ENCODE measurements at places on chromosomes 7 and 10. TPM values are rescaled to one million over a fixed set of nuclear protein-coding genes. Genes with fewer than 3 reads are reported as not detected.
A peak's percentile ranks its signal among the peaks of the same experiment; 100 is the strongest.

GRCh38 chr10:7302392-7302906 lies 108.4 kb downstream of the SFMBT2 start:
- H3K27ac ChIP-seq: no peak overlapping the region
- peaks cover 14% of the 10 kb centered on the region for H3K4me1 ChIP-seq
- H3K4me3 ChIP-seq: no peak overlapping the region
- H3K27me3 ChIP-seq: no peaks in the 10 kb centered on the region

Gene NPFFR1
- total RNA-seq: not detected

DNA sequence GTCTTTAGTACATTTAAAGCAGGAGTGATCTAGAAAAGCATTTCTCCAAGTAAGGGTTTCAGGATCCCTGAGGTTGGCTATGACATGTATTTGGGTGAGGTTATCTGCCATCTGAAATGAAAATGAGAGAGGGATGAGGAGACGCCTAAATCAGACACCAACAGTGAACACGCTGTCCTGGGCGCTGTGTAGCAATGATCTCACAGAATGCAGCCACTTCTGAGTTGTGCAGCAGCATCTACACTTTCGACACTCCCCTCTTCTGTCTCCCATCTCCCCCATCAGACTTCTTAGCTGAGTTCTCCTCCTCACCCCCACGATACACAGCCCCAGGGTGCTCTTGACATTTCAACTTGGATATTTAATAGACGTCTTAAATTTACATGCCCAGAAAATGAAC lies 95.4 kb downstream of the SVIL start:
- H3K4me3 ChIP-seq: no peak overlapping the region
- no peaks in the 10 kb centered on the region for H3K36me3 ChIP-seq
- no peak overlapping the region for H3K27ac ChIP-seq
- H3K27me3 ChIP-seq: no peaks in the 10 kb centered on the region
- no peaks in the 10 kb centered on the region for H3K4me1 ChIP-seq

GRCh38 chr7:69177461-69177861 lies 420.8 kb upstream of the AUTS2 start:
- H3K4me1 ChIP-seq: no peaks in the 10 kb centered on the region
- no peak overlapping the region for H3K27ac ChIP-seq
- no peaks in the 10 kb centered on the region for H3K36me3 ChIP-seq
- DNase-seq: no peak
- no peak overlapping the region for H3K4me3 ChIP-seq

Gene NEUROD6
- total RNA-seq: not detected

GRCh38 chr7:23371654-23372053 lies 72.5 kb downstream of the MALSU1 start:
- H3K27me3 ChIP-seq: no peaks in the 10 kb centered on the region
- no peak overlapping the region for H3K4me3 ChIP-seq
- no peak for DNase-seq
- peaks cover 4% of the 10 kb centered on the region for H3K4me1 ChIP-seq

DNA sequence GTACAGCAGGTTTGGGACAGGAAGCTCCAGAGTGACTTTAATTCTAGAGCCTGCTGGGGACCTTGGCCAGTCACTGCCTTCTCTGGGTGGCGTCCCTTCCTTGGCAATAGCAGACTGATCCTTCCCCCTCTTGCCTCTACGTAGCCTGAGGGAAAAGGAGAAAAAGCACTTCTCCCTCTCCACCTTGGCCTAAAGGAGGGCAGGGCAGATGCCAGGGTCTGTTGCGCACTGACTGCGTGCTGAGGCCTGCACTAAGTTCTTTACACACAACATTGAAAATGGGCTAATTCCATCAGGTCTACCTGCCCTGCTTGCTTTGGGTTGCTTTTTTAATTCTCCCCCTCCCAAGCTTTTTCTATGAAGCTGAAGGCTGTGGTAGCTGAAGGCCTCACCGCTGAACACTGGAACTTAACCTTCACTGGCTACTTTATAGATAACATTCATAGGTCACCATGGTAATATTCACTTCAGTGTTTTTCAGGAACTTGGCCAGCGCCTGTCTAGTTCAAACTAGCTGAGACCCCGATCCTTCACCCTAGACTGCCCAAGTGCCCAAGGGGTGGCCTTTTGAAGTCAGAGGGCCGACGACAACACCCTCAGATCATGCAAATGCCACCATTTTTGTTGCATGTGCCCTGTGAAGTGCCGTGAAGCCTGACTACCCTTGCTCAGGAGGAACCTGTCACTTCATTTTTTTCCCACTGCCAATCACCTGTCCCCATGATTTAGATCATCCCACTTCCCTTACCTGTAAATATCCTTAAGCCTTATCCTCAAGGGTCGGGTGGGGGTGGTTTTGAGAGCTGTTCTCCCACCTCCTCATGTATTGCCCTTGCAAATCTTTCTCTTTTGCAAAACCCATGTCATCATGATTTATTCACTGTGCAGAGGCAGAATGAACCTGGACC lies 28.7 kb downstream of the PRF1 start:
- H3K4me3 ChIP-seq: no peak overlapping the region
- H3K36me3 ChIP-seq: no peaks in the 10 kb centered on the region
- H3K27me3 ChIP-seq: no peaks in the 10 kb centered on the region
- DNase-seq: no peak
- peaks cover 89% of the 10 kb centered on the region for H3K4me1 ChIP-seq
- H3K27ac ChIP-seq: no peak overlapping the region

Gene ACBD5
- total RNA-seq: 58.8 TPM

- H3K4me3 ChIP-seq: no peak overlapping the region
- H3K27me3 ChIP-seq: no peaks in the 10 kb centered on the region
- no peak for DNase-seq
- no peaks in the 10 kb centered on the region for H3K4me1 ChIP-seq
- H3K36me3 ChIP-seq: no peaks in the 10 kb centered on the region
Measured at GRCh38 chr10:124127965-124128810, 34.8 kb upstream of the CHST15 start.

DNA sequence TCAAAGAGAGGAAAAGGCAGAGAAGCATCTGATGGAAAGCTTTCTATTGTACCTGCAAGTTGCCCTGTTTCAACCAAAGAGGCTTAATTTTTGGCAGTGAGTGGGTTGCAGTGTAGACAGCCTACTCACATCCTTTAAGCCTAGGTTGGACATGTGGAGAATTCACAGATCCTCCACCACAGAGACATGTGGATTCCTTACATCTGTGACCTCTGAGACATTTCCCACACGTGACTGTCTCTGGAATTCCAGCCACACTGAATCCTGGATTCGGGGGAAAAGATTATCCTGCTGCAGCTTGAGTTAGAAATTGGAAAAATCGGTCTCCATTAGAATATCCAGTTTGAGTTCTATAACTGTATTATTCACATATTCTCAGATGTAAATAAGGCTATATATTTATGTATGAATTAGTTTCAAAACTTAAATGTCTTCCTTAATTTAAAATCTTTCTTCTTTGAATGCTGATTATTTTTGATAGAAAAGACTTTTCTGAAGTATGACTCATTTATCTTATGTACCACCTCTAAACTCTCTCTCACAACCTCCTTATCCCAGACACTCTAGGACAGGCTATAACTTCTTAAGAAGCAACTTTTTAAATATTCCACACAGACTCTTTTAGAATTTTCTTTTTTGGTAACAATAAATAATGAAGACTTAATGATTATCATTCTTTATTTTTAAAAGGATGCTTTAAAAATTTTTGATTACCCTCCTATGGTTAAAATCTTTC lies 123.3 kb downstream of the TWIST1 start:
- H3K27me3 ChIP-seq: no peaks in the 10 kb centered on the region
- no peak for DNase-seq
- H3K4me3 ChIP-seq: no peak overlapping the region

Gene BPGM
- total RNA-seq: 31.4 TPM

Gene TRIM50
- not detected for total RNA-seq

GRCh38 chr10:59243611-59244195 lies 67.3 kb downstream of the PHYHIPL start:
- H3K4me3 ChIP-seq: no peak overlapping the region
- no peak overlapping the region for H3K27ac ChIP-seq
- DNase-seq: no peak
- H3K27me3 ChIP-seq: no peaks in the 10 kb centered on the region

DNA sequence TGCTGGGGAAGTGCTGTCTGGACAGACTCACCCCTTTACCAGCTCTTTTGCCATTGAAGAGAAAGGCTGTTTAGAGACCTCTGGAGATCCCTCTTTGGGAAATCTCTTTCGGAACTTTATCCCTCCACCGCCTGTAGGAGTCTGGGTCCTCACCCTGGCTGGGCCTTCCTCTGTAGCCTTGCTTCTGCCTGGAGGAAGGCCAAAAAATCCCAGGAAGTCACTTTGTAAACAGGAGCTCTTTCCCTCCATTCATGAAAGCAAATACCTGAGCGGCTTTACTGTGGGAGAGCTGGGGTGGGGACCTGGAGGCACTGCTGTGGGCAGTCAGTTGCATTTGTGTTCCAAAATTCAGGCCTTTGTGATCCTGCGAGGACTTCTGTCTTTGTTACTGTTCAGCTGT lies 126.2 kb downstream of the KLF6 start:
- H3K4me1 ChIP-seq: peaks cover 7% of the 10 kb centered on the region

Gene GNGT1
- not detected for total RNA-seq

DNA sequence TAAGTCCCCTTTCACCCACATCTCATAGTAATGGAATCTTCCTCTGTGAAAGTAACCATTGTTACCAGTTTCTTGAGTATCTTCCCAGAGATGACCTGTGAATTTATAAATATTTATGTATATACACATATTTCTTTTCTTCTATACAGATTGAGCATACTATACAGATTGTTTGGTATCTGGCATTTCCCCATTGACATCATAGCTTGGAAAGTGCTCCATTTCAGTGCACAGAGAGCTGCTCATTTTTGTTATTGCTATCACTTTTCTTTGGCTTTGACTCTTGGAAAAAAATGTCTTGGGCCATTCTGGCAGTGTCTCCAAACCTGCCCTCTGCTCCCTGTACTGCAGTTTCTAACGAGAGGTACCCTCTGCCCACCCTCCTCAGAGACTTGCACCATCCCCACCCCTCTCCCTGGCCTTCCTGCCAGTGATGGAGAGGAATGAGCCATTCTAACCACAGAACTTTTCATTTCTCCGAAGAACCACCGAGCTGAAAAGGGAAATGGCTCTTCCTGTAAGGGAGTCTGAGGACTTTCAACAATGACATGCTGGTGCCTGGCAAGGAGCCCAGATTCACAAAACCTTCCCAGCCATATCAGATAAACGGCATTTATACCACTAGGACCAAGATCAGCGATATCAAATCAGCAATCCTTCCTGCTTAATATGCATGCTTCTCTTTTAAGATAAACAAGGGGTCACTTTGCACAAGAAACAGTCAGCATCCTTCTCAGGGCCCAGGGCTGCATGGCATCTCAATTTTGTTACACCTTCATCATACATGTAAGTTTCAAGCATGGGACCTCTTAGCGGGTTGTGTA lies 19.7 kb upstream of the CCSER2 start:
- H3K27me3 ChIP-seq: no peaks in the 10 kb centered on the region
- no peaks in the 10 kb centered on the region for H3K36me3 ChIP-seq
- H3K4me3 ChIP-seq: no peak overlapping the region
- peak; percentile 66 for DNase-seq
